ENCODE measurements at places on chromosomes 6 and 20. TPM values are rescaled to one million over a fixed set of nuclear protein-coding genes. Genes with fewer than 3 reads are reported as not detected.

The TEAD3 gene
- 5.0 TPM for total RNA-seq

The HTR1B gene
- total RNA-seq: under 0.01 TPM

The OR2H1 gene
- not detected for total RNA-seq

The SIRPD gene
- total RNA-seq: not detected

The CRISP2 gene
- total RNA-seq: not detected

The ADAM33 gene
- under 0.01 TPM for total RNA-seq

The GPR63 gene
- total RNA-seq: 0.36 TPM

The ENTPD6 gene
- total RNA-seq: 61.1 TPM

The CDC25B gene
- 14.5 TPM for total RNA-seq

The TBC1D32 gene
- total RNA-seq: 7.2 TPM

The GCNT2 gene
- 0.90 TPM for total RNA-seq

The NMBR gene
- not detected for total RNA-seq

The UTRN gene
- 83.5 TPM for total RNA-seq

The ARG1 gene
- total RNA-seq: not detected

The TSHZ2 gene
- total RNA-seq: not detected

The DOK5 gene
- total RNA-seq: 4.2 TPM

The JARID2 gene
- 12.9 TPM for total RNA-seq
